ENCODE measurements at places on chromosomes 4 and X. TPM values are rescaled to one million over a fixed set of nuclear protein-coding genes. Genes with fewer than 3 reads are reported as not detected.

DNA sequence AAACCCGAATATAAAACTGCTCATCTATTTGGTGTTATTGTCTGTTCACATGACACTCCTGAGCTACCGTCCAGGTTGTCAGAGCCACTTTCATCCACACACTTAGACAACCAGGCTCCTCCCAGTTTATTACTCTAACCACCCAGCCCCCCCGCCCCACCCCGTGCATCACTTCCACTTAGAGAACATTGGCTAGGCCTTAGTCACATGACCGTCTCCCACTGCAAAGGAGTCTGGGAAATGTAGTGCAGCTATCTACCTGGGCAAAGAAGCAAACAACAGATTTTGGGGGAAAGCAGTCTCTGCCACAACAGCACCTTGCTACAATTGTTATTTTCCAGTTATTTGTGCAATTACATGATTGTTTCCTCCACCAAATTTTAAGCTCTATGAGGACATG lies 57.6 kb upstream of the RBPJ start:
- DNase-seq: no peak

The CLDN22 gene
- total RNA-seq: not detected

- DNase-seq: no peak
Observed at GRCh38 chr4:112802780-112803179, 165.8 kb downstream of the LARP7 start.

DNA sequence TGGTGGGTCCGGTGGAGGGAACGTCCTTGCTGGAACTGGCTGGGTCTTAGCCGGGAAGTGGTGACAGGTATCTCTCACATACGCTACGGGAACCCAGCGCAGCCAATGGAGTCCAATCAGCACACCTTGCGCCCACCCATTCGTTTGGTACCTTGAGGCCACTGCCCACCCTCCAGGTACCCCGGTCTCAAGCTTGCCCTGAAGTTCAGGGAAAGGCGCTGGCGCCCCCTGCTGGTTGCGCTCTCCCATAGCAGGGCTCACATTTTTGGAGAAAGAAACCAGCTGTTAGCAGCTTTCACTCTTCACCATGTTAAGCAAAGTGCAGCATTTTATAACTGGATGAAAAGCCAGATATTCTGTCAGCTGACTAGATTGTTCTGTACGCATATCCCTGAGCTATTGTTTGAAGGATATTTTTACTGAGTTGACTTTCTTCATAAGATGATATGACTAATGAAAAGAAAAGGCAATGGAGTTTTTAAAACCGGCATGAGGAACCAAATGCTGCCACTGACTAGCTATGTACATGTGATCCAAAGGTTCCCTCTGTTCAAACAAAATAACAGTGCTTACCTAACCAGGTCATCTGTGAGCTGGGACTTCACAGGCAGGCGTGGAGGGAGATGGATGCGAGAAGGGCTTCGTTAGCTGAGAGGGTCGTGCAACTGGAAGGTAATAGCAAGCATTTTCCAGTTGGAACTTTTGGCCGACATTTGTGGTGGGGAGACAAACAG lies 43.7 kb downstream of the OTOP1 start:
- no peak for DNase-seq

The PRDM5 gene
- total RNA-seq: 6.4 TPM
